ENCODE measurements at places on chromosomes 2 and 18.

DNA sequence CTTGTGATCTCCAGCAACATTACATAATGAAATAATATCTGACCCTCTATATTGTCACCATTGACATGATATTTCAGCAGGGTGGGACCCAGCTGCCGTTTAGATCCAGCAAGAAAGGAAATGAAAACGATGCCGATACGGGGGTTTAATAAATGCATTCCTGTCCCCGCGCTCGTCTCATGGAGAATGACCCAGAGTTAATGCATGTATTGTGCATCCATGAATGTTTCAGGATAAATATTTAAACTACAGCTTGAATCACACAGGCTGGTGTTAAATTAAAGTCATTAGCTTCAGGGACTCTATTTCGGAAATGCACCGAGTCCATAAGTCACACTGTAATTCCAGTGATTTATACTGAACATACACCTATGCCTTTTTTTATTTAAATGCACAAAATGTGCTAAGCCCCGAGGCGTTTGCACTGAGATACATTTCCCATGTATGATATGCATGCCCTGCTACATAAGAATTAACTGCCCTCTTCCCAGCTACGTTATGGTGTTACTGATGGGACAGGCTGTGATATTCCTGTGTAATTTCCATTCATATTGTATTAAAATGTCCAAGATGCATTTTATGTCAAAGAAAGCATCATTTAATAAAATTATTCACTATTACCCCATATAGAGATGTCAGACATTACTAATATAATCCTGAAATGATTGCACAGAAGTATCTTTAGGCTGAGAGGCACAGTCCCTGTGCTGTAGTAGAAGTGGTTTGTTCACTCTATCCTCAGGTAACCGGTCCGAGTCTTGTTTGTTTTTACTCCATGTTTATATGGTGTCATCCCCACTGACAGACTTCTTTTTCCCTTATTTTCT lies 109.3 kb upstream of the ZNF516 start:
- no peak for DNase-seq

- peak; percentile 23 for DNase-seq
Measured at GRCh38 chr2:73939419-73939818, 12.7 kb downstream of the DGUOK start.

GRCh38 chr18:49028091-49028490 lies 77.3 kb upstream of the SMAD7 start:
- no peak for DNase-seq

DNA sequence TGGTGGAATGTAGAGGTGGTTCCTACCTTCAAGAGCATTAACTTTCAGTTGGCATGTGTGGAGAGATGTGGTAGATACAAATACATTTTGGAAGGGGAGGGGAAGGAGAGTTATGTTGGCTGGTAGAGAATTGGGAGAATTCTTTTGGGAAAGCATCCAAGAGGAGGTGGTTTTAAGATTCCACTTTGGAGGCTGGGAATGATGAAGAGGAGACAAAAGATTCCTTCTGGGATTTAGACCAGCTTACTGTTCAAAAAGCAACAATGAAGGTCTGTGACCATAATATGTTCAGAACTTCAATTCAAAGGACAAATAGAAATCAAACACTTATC lies 120.8 kb upstream of the FOSL2 start:
- DNase-seq, result no peak

GRCh38 chr2:213016984-213017351 lies 134.4 kb downstream of the IKZF2 start:
- no peak for DNase-seq

DNA sequence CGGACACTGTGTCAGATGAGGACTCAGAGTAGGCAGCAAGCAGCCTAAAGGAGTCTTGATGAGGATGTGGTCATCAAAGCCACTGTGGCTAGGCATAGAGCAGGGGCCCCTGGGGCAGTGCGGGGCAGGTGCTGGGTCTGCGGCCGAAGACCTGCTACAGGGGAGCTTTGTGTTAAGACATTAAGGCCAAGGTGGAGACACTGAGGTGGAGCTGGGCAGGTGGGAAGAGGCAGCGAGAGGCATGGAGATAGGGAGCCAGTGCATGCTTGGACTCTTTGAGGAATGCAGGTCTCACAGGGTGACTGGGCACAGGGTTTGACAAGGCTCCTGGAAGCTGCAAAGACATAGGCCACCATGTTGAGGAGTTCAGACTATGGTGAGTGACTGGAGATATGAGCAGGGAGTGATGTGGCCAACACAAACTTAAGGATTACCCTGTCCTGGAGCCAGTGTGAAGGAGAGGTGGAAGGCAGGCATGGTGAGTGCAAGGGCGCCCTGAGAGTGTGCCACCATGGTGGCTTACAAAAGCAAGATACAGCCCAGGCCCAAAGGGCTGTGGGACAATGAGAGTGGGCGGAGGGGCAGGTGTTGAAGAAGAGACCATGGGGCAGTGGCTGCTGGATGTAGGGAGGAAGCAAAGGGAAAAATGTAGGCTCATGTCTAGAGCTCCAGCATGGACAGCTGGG lies 450.9 kb upstream of the HS6ST1 start:
- DNase-seq, result no peak

DNA sequence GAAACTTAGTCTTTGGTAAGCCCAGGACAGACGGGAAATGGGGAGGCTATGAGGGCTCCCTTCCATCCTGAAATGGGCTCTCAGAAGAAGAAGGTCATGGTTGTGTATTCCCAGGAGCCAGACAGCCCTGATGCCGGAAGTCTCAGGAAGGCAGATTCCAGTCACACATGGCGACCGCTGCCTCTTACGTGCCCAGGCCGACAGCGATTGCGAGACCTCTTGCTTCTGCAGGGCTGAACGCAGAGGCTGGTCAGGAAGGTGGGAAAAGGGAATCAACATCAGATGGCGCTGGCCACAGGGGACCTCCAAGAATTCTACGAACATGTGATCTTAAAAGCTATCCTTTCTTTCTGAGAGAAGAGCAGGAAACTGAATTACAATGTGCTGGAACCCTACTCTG lies 22.8 kb upstream of the SH3BP4 start:
- DNase-seq, result no peak

DNA sequence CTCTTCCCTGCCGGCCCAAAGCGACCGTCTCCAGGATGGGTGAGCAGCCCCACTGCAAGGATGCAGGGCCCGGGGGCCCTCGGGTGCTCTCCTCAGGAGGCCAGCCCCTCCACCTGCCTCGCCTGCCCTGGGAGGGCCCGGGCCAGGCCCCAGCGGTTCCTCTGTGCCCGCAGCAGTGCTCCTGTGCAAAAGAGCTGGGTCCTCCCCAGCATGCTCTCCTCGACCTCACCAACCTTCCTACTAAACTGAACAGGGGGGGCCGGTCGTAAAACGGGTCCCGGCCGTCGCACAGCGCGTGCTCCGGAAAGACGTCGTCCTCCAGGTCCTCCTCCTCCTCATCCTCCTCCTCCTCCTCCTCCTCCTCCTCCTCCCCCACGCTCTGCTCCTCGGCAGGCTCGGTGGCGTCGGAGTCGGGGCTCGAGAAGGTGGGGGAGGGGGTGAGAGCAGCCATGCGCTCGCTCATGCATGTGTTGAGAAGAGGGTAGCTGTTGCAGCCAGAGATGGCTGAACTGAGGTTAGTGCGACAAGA lies 62.9 kb downstream of the KIF1A start:
- no peak for DNase-seq

GRCh38 chr2:32701806-32702205 lies 74.0 kb downstream of the TTC27 start:
- no peak for DNase-seq

DNA sequence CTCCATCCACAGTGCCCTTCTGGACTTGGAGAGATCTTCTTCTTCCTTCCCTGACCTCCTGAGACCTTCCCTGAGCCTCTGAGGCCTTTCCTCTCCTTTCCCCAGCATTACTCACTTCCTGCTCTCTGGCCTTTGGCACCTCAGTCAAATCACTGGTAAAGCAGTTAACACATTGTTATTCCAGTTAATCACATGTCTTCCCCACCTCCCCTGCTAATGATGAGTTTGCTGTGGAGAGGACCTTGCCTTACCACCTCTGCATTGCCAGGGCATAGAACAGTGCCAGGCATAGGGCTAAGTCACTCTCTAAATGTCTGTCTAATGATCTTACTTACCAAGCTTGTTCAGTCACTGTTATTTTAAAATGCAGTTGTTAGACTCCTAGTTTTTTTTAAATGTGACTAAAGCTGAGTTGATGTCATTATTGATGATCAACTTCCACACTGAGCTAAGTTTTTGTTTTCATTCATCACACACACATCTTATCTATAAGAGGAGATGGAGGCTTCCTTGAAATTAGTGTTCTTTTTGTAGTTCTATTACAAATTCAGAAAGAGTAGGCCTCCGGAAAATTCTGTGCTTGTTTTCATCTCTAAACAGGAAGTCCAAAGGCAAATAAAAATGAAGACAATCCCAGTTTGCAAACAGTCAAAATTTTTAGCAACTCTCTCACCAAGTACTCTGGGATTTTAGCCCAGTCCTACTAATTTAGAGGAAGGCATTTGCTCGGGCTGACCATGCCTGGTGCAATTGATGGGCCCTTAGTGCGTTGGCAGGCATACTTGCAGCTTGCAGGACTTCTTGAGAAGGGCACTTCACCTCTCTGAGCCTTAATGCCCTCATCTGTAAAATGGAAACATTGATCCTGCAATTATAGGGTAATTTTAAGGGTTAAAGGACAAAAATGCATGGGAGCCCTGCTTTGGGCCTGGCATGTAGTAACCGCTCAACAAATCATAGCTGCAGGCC lies 113.7 kb upstream of the SPRED2 start:
- no peak for DNase-seq

GRCh38 chr2:171279983-171280790 lies 119.5 kb upstream of the TLK1 start:
- no peak for DNase-seq

GRCh38 chr2:88838165-88838635 lies 146.7 kb downstream of the RPIA start:
- no peak for DNase-seq

GRCh38 chr2:217861334-217861877 lies 141.4 kb downstream of the TNS1 start:
- no peak for DNase-seq

DNA sequence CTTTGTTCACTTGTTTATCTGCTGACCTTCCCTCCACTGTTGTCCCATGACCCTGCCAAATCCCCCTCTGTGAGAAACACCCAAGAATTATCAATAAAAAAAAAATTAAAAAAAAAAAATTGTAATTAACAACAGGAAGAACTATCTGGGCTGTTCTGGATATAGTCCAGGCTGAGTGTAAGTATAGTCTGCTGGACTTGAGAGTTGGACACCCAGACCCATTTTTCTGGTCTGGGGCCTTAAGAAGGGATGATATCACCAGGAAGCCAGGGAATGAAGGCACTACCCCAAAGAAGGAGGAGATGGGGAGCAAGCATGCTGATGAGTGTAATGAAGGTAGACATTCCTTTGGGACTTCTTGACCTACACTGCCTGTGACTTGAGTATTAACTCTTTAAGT lies 72.1 kb upstream of the ZFP36L2 start:
- DNase-seq, result no peak

- DNase-seq, result no peak
Measured at GRCh38 chr2:239003624-239004273, 155.9 kb downstream of the TWIST2 start.

- DNase-seq, result no peak
Measured at GRCh38 chr18:73715210-73715670, 432.4 kb downstream of the FBXO15 start.

DNA sequence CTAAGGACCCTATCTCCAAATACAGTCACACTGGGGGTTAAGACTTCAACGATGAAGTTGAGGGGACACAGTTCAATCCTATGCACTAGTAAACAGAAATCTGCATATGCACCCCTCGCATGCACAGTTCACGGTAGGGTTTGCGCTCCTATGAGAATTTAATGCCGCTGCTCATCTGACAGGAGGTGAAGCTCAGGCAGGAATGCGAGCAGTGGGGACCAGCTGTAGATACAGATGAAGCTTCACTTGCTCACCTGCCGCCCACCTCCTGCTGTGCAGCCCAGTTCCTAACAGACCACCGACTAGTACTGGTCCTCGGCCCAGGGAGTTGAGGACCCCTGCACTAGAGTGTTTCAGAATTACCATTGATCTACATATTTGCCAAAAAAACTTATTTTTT lies 40.0 kb upstream of the FAHD2A start:
- DNase-seq, result no peak

DNA sequence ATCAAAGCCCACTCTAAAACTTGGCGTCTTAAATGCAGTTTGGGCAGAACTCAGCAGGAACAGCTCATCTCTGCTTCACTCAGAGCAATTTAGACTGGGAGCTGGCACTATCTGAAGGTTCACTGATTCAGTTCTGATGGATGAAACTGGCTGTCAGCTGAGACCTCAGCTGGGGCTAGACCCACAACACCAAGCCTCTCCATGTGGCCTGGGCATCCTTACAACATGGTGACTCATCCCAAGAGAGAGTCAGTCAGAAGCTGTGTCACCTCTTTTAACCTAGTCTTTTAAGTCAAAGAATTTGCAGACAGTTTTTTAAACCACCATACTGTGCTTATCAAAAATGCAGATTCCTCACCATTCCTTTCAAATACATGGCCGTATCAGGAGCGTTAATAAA lies 62.6 kb upstream of the ZNF397 start:
- peak; percentile 9 for DNase-seq

DNA sequence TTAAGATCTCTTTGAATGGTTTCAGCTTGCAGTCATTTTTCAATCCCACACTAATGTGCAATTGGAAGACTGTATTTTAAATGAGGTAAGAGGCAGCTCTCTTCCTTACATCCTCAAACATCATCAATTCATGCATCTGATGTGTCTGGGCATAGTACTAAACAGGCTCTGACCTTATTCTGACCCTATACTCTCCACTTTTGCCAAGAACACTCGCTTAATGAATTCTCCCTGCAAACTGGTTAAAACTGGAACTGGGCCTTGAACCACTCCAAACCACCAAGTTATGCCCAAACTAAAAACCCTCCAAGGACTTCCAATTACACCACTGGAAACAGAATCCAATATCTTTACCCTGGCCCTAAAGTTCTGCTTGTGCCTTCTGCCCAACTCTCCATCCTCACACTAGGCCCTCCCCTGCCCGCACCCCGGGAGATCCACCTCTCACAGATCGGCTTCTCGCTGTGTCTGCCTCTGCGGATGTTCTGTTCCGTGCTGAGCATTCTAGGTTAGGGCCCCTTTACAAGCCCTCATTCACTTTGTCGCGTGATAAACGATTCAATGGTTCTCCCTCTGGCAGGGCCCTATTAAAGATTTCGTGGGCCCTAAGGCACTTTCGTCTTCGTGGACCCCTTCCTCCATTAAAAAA lies 1.2 kb downstream of the M1AP start:
- no peak for DNase-seq

DNA sequence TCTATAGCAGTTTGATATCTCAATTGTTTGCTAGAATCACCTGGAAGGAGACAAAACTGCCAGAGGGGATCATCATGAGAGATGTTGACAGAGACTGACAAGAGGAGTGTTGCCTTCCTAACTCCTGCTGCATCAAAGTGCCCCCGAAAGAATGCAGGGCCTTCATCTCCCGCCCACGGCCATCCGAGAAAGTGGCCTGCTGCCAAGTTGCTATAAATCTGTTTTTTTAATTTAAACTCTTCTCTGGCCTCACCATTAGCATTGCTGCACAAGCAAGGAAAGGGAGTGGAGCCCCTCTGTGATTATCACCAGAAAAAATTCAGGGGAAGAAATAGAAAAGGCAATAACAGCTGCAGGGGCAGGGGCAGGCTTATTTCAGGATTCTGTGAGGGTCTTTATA lies 238.1 kb upstream of the EPHA4 start:
- no peak for DNase-seq

GRCh38 chr2:223109341-223109740 lies 57.4 kb downstream of the KCNE4 start:
- no peak for DNase-seq
